ENCODE measurements at places on chromosomes 6 and 20.

- no peak for DNase-seq
Observed at GRCh38 chr6:90199900-90200299, 96.7 kb downstream of the BACH2 start.

DNA sequence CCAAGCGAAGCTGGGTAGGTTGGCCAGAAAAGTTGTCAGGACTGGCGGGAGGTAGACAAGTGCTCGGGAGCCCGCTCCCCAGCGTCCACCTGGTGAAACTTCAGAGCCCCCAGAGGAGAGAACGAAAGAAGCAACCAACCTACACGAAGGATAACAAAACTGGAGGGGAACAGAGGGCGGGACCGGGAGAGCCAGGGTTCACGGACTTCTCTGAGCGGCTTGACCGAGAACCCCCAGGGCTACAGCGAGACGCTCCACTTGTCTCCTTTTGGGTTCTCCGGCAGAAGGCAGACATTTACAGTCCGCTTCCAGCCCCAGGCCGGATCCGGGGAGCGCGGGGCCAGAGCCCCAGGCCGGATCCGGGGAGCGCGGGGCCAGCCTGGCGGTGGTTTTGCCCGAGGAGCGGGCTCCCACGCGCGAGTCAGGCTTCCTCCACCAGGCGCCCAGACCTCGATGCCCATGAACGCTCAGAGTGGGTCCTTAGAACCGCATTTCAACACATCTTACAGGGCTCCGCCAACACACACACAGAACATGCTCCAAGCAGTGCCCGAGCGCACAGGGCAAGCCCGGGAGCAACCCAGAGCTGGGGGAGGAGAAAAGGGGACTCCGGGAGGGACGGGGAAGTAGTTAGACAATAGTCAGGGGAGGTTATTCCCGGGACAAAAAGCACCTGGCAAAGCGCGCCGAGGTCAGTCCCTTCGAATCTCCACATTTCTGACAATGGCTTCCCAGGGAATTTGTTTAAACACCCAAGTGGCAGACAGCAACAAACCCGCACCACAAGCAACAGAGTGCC lies 1.1 kb downstream of the PTPRK start:
- no peak for DNase-seq

- DNase-seq, result no peak
Observed at GRCh38 chr6:120981835-120982234, 352.4 kb downstream of the TBC1D32 start.

GRCh38 chr6:85041376-85041775 lies 277.0 kb upstream of the TBX18 start:
- DNase-seq, result no peak

DNA sequence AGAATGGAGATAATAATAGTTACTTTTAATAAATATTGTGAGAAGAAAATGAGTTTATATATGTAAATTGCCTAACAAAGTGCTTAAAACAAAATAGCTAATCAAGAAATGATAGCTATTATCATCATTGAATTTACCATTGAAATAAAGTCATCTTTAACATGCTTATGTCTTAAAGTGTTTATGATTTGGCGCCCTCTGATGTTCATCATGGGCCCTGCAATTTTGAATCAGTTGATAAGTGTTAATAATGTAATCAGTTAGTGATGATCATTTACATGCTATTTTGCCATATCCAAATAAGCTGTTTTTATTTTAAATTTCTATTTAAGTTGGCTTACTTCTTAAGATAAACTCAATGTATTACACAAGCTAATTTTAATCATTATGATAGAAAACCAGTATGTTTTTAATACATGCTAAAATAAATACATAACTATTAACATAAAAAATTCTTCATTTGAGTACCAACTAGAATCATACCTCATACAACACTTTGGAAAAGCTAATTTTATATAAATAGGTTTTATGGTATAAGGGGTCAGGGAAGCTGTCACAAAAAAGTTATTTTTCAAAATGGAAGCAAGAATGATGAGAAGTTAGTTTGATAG lies 39.2 kb upstream of the TPD52L1 start:
- DNase-seq, result peak; percentile 43

DNA sequence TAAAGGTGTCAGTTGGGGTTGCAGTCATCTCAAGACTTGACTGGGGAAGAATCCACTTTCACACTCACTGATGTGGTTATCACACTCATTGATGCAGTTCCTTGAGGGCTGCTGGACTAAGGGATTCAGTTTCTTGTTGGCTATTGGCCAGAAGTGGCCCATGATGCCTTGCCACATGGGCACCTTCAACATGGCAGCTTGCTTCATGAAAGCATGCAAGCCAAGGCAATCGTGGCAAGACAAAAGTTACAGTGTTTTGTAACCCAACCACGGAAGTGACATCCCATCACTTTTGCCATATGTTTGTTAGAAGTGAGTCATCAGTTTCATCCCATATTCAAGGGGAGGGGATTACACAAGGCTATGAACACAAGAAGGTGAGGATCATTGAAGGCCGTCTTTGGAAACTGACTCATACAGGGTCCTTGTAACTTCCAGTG lies 3.8 kb upstream of the RANBP9 start:
- no peak for DNase-seq

GRCh38 chr6:11271228-11272020 lies 39.0 kb upstream of the NEDD9 start:
- no peak for DNase-seq

DNA sequence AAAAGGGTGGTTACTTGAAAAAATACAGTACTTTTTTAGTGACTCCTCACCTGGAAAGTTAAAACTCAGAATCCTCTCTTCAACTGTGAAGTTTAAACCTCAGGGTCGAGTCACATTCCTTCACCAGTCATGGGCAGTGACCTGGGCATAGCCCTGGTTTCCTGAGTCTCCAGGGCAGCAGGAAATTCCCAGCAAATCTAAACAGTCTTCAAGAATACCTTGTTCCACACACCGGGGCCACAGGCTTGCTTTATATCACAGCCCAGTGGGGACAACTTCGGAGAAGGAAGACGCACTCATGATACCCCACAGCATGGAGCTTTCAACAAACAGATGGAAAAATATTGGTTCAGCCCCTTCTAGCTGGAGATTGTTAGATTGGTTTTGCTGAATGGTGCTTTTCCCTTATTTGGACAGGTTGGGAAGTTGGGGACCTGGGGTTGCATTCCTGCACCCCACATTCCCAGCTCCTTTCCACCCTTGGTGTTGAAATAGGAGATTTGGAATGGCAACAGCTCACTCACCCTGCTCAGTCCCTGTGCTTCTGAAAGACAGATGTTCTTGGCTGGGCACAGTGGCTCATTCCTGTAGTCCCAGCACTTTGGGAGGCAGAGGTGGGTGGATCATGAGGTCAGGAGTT lies 113.0 kb upstream of the TMEM170B start:
- no peak for DNase-seq

DNA sequence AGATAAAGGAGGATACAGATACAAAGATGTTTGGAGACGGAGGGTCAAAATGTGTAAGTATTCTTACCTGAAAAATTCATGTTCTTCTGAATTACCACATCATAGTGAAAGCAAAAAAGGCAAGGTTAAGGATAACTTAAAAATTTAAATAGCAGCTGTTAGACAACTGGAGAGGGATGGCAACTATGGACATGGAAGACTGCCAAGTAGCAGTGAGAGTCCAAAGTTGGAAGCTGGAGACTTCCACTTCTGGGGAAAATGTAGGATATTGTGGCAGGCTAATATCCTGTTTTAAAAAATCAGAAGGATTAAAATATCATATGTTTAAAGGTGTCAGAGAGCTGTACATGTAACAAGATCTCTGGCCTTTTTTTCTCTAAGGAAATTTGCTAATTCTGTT lies 29.8 kb downstream of the SYCP2 start:
- DNase-seq, result no peak

DNA sequence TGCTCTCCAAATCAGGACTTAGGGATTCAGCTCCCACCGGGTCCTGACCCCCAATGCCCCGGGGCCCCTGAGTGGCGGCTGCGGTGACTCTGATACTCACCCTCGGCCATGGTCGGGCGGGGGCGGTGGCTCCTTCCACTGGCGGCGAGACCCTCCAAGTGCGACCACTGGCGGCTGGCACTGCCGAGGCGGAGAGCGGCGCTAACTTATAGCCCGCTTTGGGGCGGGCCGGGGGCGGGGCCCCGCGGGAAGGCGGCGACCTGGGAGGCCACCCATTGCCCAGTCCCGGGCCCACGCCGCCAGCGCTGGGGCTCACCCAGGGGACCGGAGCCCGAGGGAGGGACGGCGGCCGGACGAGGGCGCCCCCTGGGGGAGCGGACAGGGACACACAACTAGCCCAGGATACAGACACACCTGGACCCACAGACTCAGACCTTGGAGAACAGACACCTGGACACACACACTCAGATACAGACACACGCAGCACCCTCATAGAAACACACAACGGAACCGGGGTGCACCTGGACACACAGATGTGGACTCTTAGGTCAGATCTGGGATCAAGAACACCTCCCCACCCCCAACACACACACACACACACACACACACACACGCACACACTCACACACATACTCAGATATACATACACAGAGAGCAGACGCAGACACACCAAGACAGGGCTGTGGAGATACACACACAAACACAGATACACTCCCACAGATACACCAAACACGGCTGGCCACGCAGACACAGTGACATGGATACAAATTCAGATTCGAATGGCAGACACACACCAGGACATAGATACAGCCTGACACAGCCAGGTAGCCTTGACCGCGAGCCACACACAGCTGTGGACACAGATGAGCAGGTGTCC lies at the start of gene TGM2:
Gene TGM2, minus strand, starts transcription at position 182 of the 877 bp plus-strand sequence. Its CDS starts 72 bp downstream, at position 110.
- peak; percentile 12 for DNase-seq

- DNase-seq, result no peak
Observed at GRCh38 chr6:4743062-4743461, 33.1 kb upstream of the CDYL start.

GRCh38 chr6:72272958-72273357 lies 348.9 kb upstream of the KCNQ5 start:
- no peak for DNase-seq

DNA sequence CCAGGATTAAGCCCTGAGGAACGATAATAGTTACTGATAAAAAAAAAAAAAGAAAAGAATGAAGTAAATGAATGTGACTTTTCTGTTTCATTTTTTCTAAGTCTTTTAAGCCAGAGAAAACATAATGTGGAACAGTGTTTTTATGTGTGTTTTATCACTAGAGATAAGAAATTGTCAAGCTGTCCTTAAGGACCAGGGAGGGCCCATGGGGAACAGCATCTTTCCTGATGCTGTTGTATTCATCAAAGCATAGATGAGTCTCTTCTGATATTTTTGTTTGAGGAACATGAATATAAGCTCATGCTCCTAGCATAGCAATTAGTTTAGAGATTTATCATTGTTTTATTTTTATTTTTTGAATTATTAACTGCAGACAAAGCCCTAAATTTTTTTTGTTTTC lies 150.2 kb downstream of the LAMA2 start:
- DNase-seq, result no peak

Data from NCI-H1092 (cell line).